RCC 7860 (cell line): ENCODE measurements at places on chromosomes 1 and 21.

DNA sequence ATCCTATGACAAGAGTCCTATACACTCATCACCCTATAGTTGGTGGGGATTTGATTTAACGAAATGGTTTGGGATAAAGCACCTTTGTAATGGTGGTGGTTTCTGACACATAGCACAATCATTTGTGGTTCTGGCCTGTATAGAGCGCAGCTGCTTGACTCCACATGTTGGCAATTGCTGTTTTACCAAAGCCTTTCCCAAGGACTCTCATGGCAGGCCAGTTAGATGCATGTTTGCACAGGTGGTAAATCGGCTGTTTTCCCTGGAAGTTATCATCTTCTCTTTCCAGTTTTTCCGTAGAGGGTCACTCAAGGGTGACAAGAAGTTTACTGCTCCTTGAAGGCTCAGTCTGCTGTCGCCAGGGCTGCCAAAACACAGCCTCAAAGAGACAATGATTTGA, 17.1 kb upstream of the XPR1 start:
- DNase-seq, result no peak

- DNase-seq, result peak; percentile 76
These were observed 66.0 kb upstream of the SLC25A33 start for GRCh38 chr1:9473032-9473807.

- DNase-seq, result no peak
These were observed 6.7 kb upstream of the FAM167B start for GRCh38 chr1:32240140-32240951.

- DNase-seq, result no peak
These were observed 132.1 kb downstream of the RHOU start for GRCh38 chr1:228867108-228867950.

- no peak for DNase-seq
These were observed 6.3 kb downstream of the SRSF11 start for GRCh38 chr1:70227439-70227838.

- no peak for DNase-seq
These were observed 55.8 kb upstream of the LDLRAP1 start for GRCh38 chr1:25487628-25488027.

DNA sequence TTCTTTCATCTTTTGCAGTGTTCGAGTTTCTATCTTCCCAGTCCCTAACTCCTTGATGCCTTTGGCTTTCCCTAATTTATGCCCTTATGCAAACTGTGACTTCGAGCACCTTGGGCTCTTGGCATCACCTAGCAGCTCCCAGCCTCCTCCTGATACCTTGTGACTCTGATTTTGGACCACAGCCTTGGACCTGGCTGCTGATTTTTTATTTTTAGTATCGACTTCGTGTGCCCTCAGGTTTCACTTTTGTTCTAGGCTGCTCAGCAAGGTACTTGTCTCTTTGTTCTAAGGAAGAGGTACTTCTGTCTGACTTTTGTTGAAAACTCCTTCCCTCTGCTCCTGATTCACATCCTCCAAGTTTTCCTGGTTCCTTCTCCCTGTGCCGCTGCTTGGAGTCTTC, 69.6 kb upstream of the KCNK1 start:
- DNase-seq, result no peak

DNA sequence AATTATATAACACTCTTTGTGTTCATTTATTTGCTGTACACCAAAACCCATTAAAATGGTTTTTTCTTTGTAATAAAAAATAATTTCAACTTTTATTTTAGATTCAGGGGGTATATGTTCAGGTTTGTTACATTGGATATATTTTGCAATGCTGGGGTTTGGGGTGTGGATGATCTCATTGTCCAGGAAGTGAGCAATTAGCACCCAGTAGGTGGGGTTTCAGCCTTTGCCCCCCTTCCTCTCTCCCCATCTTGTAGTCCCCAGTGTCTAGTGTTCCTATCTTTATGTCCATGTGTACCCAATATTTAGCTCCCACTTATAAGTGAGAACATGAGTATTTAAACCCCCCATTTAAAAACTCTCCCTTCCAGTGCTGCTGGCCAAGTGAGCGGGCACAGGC, 184.6 kb downstream of the RHOU start:
- DNase-seq, result no peak

DNA sequence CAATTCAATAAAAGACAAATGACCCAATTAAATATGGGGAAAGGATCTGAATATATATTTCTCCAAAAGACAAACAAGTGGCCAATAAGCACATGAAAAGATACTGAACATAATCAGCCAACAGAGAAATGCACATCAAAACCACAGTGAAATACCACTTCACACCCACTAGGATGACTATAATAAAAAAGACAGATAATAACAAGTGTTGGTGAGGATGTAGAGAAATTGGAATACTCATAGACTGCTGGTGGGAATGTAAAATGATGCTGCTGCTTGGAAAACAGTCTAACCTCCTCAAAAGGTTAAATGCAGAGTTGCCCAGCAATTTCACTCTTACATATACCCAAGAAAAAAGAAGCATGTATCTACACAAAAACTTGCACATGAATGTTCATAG, 48.9 kb downstream of the PIK3R3 start:
- no peak for DNase-seq
